ENCODE measurements at places on chromosomes 4 and X.

GRCh38 chr4:41070516-41071281 is 143.6 kb downstream of the APBB2 start:
- DNase-seq: no peak

DNA sequence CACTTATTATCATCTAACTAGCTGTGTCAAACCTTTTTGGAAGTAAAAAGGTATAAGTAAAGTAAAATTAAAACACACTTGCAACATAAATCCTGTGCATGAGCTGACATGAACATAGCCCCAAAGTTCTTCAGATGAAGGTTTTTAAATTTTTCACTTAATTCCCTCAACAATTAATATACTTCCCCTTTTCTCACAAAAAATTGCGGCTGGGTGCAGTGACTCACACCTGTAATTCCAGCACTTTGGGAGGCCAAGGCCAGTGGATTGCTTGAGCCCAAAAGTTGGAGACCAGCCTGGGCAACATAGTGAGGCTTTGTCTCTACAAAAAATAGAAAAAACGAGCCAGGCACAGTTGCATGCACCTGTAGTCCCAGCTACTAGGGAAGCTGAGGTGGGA is 16.8 kb downstream of the RASGEF1B start:
- DNase-seq: no peak

GRCh38 chrX:20594985-20595384 is 328.3 kb upstream of the RPS6KA3 start:
- no peak for DNase-seq

- DNase-seq: no peak
Observed at GRCh38 chrX:15129412-15129811, 140.5 kb downstream of the ASB9 start.

- peak; percentile 16 for DNase-seq
Observed at GRCh38 chr4:168480931-168481611, 779 bp upstream of the DDX60L start.

DNA sequence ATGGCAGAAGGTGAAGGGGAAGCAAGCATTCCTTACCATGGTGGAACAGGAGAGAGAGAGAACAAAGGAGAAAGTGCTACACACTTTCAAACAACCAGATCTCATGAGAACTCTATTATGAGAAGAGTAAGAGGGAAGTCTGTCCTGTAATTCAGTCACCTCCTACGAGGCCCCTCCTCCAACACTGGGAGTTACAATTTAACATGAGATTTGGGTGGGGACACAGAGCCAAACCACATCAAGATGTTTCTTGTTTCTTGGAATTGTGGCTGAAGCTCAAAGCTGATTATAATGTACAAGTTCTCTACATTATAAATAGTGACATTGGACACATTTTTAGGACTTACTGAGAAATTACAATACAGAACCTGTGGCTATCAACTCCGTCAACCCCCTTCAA is 29.5 kb upstream of the TAPT1 start:
- DNase-seq: no peak

DNA sequence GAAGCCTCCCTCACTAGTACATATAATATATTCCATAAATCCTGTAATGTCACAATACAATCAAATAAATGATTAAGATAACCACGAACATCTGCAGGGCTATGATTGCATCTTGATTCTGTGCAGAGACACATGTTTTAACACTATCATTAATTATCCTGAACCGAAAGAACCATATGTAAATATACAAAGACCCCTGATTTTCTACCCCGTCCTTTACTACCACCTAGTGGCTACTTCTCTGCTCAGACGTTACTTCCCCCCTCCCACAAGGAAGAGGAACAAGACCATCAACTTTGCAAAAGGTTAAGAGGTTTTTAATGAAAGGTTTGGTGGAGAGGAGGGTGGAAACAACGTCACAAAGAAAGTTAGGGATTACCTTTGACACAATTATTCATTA is 134.0 kb downstream of the COL4A6 start:
- no peak for DNase-seq

DNA sequence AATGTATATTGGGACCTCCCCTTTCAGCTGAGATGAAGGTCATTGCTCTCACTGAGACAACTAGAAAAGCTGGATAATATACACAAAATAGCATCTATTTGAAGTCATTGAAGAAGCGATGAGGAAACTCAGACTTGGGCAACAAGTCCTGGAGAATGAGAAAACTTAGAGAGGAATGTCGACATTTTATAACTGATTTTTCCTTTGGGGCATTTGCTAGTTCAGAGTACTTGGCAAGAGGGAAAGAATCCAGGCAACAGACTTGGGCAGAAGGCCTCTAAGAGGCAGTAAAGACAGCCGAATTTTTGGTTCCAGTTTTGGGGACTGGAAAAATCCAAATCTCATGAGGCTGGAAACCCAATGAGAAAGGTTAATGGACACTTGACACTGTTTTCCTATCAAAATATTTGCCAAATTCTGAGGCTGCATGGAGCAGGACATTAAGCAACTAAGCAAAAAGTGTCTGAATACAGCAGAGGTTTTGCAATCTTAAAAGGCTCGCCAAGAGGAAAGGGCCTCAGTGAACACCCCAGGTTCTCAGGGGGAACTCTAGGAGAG is 21.0 kb upstream of the ANXA5 start:
- DNase-seq: no peak

DNA sequence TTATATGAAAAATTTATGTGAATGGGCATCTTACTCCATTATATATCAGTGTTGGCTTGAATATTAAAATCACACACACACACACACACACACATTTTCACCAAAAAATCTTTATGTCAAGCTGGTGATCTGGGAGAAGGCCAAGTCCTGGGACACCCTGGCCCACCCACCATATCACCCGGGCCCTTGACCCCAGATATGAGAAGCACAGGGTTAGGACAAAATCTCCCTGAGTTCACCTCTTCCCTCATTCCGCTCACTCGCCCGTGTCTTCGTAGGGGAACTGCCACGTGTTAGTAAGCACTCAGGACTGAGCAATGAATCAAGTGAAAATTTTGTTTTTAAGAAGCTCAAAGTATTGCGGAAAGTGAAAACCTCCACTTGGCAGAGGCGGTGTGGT is 103.8 kb upstream of the PSAPL1 start:
- no peak for DNase-seq

DNA sequence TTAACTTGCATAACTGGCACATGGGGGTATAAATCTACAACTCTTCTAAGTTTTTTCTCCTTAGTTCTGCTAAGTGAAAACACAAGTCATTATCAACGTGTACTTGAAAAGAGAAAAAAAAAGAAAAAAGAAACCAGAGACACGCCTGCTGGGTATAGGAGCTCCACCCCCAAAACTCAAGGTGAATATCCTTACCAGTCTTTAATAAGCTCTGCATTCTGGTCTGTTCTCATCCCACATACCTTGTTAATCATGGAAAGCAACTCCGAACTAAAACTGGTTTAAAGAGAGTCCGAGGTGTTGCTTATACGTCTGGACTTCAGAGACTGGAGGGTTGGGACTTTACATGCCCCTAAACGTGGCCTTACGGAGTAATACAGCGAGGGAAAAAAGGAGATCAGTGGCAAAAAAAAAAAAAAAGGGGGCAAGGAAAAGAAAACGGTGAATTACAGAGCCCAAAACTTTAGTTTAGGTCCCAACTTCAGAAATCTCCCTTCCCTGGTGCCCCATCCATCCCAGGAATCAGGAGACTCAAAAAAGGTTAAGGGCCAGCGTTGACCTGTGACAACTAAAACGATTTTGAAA is 1.0 kb downstream of the PGRMC2 start:
- no peak for DNase-seq

GRCh38 chr4:38752941-38753806 is 29.6 kb downstream of the TLR10 start:
- DNase-seq: no peak

DNA sequence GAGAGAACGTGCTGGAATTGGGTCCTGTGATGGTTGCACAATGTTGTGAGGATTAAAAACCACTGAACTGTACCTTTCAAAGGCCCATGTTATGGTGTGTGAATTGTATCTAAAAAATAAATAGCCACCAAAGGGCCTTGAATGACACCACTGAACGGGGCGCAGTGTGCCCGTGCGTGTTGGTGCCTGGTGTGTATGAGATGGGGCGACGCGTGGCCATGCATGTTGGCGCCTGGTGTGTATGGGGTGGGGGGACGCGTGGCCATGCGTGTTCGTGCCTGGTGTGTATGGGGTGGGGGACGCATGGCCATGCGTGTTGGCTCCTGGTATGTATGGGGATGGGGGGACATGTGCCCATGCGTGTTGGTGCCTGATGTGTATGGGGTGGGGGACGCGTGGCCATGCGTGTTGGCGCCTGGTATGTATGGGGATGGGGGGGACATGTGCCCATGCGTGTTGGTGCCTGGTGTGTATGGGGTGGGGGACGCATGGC is 66.6 kb upstream of the HELT start:
- no peak for DNase-seq

DNA sequence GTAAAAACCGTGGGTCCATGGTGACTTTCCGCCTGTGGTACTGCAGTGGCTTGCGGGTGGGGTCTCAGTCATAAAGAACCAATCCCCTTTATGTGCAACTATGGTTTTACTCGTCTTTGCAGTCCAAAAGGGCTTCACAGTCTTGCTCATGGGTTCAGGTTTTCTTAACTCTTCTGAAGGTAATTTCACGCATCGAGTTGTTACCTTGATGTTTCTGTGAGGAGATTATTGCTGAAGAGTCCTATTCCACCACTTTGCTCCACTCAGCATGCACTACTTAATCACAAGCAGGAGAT is 41.5 kb downstream of the F8 start:
- DNase-seq: no peak

DNA sequence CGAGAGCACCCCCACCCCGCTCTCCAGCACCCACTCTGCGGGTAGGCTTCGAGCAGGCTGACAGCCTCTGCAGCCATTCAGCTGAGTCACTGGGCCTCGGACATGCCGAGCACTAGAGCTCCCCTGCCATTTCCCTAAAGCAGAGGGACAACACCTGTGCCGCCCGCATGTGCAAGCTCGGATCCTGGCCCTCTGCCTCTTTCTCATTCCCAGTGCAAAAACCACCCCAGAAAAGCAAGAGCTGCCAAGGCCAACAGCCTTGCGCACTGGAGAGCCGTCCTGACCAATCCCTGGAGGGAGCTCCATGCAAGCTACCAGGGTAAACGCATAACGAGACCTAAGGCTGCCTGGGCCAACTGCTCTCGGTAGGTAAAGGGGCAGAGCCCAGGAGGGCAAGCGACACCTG is 5.3 kb downstream of the HCFC1 start:
- DNase-seq: no peak

GRCh38 chrX:20668550-20668949 is 401.8 kb upstream of the RPS6KA3 start:
- DNase-seq: no peak

GRCh38 chr4:111696505-111696904 is 448.7 kb upstream of the FAM241A start:
- no peak for DNase-seq

GRCh38 chrX:18650662-18651061 is 21.2 kb downstream of the RS1 start:
- no peak for DNase-seq

- no peak for DNase-seq
Observed at GRCh38 chr4:10040049-10040892, 19.0 kb upstream of the SLC2A9 start.

GRCh38 chr4:151961456-151961855 is 200.6 kb upstream of the GATB start:
- no peak for DNase-seq

DNA sequence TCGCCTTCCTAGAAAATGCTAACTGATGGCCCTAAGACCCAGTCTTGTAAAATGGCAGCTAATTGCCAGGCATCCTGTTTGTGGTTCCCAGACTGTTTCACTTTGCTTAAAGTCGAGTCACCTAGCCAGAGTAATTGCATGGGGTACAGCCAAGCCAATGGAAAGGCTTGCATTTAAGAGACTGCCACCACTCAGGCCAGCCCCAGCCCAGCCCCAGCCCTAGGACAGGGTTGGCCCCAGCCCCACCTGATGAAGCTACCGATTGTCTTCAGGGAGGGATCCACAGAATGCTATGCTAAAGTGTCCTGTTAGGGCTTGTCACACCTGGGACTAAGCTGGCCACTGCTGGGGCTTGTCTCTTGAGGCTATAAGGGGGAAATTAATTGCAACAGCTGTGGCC is 194.6 kb upstream of the KLF3 start:
- DNase-seq: no peak

DNA sequence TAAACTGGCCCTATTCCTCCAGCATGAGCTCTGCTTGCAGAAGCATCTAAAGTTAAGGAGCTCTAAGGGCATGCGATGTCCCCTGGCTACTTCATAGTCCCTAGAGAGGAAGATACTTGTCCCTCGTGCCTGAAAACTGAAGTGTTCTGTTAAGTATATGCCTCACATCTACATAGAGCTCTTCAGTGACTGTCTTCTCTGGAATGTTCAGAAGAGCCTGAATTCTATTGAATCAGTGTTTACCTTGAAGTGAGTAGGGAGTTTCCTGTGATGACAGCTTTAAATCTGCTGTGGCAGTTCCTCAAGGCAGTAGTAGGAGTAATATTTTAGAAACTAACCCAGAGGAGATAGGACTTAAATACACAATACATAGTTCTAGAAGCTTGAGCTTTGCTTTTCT is 111.2 kb downstream of the ZNF518B start:
- DNase-seq: no peak

GRCh38 chrX:71871367-71871766 is 39.3 kb upstream of the NHSL2 start:
- DNase-seq: no peak

- DNase-seq: no peak
Observed at GRCh38 chr4:2832309-2832980, 11.2 kb upstream of the ADD1 start.

- no peak for DNase-seq
Observed at GRCh38 chr4:74117024-74117534, 18.1 kb upstream of the CXCL2 start.

- no peak for DNase-seq
Observed at GRCh38 chr4:8878421-8878820, 6.8 kb upstream of the HMX1 start.

- DNase-seq: no peak
Observed at GRCh38 chr4:137360761-137361160, 171.5 kb downstream of the PCDH18 start.

DNA sequence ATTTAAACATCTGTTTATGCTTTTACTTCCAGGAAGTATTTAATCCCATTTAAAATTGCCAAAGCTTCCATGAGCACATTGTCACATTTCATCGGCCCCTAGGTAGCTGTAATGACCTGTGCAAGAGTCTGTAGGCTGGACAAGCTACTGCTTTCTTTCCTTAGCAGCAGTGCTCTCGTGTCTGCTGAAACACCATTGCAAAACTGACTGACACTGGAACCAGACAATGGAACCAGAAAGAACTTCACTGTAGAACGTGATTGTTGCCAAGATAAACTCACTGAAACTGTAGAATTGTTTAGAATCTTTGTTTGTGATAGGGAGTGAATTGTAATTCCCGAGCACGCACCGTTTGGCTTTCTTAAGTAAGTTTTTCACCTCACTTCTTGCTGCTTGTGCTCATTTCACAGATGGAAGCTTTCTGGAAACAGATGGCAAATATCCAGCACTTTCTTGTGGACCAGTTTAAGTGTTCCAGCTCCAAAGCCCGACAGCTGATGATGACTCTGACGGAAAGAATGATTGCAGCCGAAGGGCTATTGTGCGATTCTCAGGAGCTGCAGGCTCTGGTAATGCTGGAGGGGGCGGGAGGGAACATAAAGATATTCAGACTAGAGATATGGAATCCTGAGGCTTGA is 36.9 kb downstream of the EVC start:
- DNase-seq: no peak

GRCh38 chr4:168883513-168883912 is 126.5 kb downstream of the CBR4 start:
- DNase-seq: no peak
